ENCODE measurements at places on chromosomes 7 and 10. TPM values are rescaled to one million over a fixed set of nuclear protein-coding genes. Genes with fewer than 3 reads are reported as not detected.

SBDS gene
- total RNA-seq: 102 TPM

GBX1 gene
- total RNA-seq: not detected

MAT1A gene
- total RNA-seq: 1.1 TPM

TMEM229A gene
- total RNA-seq: 0.32 TPM

ERVW-1 gene
- total RNA-seq: not detected

SLC25A40 gene
- 21.8 TPM for total RNA-seq

SIRT1 gene
- total RNA-seq: 23.2 TPM

HOXA6 gene
- 17.4 TPM for total RNA-seq

MMD2 gene
- not detected for total RNA-seq

ASAH2 gene
- 0.30 TPM for total RNA-seq

SAP25 gene
- 5.1 TPM for total RNA-seq

TFPI2 gene
- 83.1 TPM for total RNA-seq

SLC16A12 gene
- total RNA-seq: 1.3 TPM

GNAT3 gene
- total RNA-seq: not detected

NPVF gene
- total RNA-seq: not detected

INMT gene
- total RNA-seq: 321 TPM

ITPRID1 gene
- total RNA-seq: not detected

PIP gene
- total RNA-seq: not detected

JMJD1C gene
- 53.0 TPM for total RNA-seq

PGAM1 gene
- 406 TPM for total RNA-seq

RTKN2 gene
- total RNA-seq: not detected

LOXL4 gene
- 14.4 TPM for total RNA-seq

CHST3 gene
- total RNA-seq: 38.8 TPM

VSTM2A gene
- not detected for total RNA-seq

ARHGEF35 gene
- 2.0 TPM for total RNA-seq

GPR141 gene
- 1.6 TPM for total RNA-seq

SPDYE9 gene
- not detected for total RNA-seq

FAM237B gene
- total RNA-seq: not detected

AKR1C2 gene
- 6.4 TPM for total RNA-seq

PLXDC2 gene
- 65.7 TPM for total RNA-seq

TLX1 gene
- not detected for total RNA-seq

TWIST1 gene
- total RNA-seq: 12.3 TPM

TAS2R3 gene
- not detected for total RNA-seq

BMI1 gene
- 40.7 TPM for total RNA-seq

ASZ1 gene
- total RNA-seq: not detected

CRHR2 gene
- not detected for total RNA-seq

AKR1E2 gene
- 3.0 TPM for total RNA-seq

GAD2 gene
- total RNA-seq: not detected

SFTPA1 gene
- 11.2 TPM for total RNA-seq

NKX2-3 gene
- not detected for total RNA-seq

WDR86 gene
- total RNA-seq: 3.5 TPM

Measured in adrenal gland (tissue), 19 donors.